ENCODE measurements at places on chromosomes 2 and 18.

DNA sequence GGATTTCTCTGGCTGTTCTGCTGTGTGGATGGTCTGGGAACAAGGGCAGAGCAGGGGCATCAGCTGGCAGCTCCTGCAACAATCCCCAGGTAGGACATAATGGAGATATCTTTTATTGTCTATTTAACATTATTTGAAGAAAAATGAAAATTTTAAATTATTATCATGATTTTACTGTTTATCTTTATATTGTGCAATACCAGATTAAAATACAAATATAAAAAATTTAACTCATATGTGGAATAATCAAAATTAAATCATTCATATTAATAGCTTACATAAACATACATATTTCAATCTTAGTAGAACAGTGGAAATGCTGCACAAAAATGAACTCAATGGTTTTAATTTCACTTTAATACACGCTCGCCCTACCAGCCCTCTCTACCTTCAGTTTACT is 70.6 kb upstream of the FAM110C start:
- no peak for DNase-seq

GRCh38 chr2:19543663-19544383 is 185.4 kb upstream of the OSR1 start:
- DNase-seq: no peak

- DNase-seq: no peak
Measured at GRCh38 chr2:85611217-85611704, 605 bp downstream of the C2orf68 start.

- DNase-seq: no peak
Measured at GRCh38 chr2:159399716-159400415, 113.4 kb upstream of the WDSUB1 start.

GRCh38 chr18:38307914-38308313 is 742.3 kb upstream of the CELF4 start:
- DNase-seq: no peak

GRCh38 chr2:30139131-30139870 is 7.5 kb upstream of the YPEL5 start:
- no peak for DNase-seq

DNA sequence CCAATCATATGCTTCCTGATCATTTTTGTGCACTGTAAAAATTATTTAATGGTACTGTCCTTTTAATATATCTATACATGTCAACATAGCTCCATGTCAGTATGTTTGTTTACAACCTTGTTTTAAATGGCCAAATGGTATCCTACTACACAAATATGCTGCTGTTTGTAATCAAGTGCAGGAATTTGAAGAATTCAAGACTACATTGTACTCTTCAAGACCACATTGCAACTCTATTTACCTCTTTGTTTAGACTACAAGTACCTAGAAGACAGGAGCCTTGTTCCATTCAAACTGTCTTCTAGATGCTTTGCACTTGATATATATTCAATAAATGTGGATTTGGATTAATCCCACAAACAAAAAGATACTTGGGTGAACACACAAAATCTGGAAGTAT is 41.7 kb downstream of the CNTNAP5 start:
- no peak for DNase-seq

- DNase-seq: no peak
Measured at GRCh38 chr2:240670402-240670801, 12.3 kb downstream of the AQP12B start.

DNA sequence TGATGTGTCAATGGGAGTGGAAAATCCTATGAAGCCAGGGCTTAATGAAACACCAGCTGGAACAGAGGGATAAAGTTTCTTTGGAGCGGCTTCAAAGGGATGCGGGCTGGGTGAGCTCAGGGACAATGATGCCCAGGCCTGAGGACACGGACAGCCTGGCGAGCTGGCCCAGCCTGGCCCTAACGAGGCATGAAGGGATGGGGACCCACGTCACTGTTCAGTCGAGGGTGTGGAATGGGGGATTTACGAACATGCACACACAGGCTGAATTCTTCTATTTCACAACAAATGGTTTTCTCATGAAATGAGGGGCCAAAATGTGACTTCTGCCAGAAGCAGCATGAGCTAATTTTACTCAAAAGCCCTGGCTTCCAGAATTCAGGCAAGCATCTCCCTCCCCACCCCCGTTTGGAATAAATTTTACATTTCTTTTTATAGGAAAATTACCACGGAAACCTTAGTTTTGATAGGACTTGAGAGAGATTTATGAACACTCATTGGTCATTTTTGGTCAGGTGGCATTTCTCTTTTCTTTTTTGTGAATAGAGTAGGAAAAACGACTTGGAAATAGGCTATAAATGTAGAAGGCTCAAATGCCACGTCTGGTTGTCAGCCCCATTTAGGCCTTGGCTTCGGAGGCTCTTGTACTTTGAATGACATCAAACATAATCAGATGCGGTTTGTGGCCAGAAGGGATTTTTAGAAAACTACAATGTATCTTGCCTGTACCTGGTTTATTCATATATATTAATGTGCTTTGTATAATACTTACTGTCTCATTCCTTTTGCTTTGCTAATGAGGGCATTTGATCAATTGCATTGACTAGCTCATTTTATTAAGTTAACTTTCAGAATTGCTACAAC is 893.8 kb upstream of the CELF4 start:
- no peak for DNase-seq

DNA sequence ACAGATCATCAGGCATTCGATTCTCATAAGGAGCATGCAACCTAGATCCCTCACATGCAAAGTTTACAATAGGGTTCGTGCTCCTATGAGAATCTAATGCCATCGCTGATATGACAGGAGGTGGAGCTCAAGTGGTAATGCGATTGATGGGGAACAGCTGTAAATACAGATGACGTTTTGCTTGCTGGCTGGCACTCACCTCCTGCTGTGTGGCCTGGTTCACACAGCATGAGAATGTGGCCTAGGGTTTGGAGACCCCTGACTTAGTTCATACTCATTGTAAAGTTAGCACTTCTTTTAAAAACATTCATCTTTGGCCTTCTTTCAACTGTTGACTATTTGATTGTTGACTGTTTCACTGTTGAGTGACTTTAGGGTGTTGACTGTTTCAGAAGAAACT is 8.7 kb upstream of the CHMP1B start:
- DNase-seq: no peak

GRCh38 chr18:5196253-5197031 is 615 bp downstream of the AKAIN1 start:
- peak; percentile 68 for DNase-seq

DNA sequence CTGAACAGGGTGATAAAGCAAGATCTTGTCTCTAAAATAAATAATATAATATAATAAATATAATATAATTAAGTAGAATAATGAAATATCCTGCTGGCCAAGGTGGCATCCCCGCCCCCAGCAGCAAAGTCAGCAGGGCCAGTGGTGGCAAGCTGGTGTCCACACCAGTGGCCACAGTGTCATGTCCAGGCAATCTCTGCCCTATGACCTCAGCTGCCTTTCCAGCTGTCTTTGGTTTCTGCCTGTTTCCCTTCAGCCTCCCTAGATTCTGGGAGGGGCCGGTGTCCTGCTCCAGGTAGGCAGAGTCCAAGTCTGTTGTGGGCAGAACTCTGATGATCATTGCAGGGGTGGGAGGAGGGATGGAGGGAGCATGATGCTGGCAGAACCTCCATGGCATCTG is 16.2 kb upstream of the STEAP3 start:
- DNase-seq: no peak

DNA sequence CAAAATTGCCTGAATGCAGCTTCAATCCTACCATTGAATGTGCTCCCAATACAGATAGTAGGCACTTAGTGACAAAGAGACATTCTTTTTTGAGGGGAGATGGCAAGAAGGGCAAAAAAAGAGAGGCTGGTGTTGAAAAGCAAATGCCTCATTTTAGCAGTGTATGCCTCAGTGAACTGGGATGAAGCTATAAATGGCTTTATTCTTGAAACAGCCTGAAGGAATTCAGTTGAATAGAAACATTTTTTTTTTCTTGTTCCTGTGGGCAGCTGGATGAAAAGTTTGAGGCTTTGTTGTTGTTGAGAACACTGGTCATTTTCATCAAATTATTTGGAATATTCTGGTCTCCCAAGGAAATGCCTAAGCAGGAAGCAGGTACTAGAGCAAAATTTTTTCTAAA is 228.9 kb downstream of the RNF144A start:
- DNase-seq: no peak

DNA sequence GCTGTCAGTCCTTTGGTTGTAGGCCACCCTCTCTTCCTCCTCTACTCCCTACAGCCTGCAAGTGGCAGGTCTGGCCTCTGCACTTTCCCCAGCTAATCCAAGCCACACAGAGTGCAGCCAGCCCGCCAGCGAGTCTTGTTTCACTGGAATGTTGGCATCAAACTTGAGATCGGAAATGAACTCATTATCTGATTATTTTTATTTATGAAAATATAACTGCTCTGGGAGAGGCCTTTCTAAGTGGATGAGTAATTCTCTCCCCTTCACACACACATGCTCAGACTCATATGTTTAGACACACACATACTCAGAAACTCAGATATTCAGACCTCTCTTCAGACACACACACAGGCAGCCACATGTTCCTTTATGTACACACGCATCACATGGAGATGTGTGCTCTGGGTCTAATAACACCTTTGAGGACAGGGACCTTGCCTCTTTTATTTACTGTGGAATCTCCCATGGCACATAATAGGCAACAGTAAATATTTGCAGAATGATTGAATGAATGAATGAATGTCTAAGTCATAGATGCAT is 151.3 kb downstream of the ZFP36L2 start:
- DNase-seq: no peak

DNA sequence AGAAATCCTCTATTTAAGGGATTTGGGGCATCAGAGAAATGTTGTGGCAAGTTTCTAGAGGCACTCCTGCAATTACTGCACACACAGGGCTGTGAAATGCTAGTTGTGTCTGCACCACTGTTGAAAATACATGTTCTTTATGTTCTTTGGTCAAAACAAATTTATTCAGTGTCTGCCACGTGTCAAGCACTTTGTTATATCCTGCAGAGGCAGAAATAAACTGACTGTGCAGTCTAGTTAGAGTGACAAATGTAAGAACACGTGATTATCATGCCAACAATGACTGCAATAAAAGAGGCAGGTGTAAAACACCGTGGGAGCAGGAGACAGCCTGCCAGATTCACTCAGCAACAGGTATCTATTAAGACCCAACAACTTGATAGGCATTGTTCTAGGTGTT is 423.3 kb downstream of the LRP1B start:
- no peak for DNase-seq

GRCh38 chr2:147488472-147488871 is 356.4 kb upstream of the ACVR2A start:
- DNase-seq: no peak

DNA sequence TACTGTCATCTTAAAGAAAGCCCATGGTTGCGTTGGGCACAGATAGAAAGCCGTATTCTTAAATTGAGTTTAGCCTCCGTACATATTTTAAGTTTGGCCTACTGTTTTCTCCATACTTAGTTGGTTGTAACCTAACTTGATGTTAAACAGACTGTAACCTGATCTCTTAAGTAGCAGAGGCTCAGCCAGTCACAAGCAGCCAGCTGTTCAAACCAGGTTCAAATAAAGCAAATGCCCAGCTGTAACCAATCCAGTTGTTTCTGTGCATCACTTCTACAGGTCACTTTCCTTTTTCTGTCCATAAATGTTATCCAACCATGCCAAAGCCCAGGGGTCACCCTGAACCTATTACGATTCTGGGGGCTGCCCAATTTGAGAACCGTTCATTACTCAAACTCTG is 10.0 kb upstream of the THADA start:
- DNase-seq: no peak

Measured in iPS-NIHi11 (cell line).